ENCODE measurements at places on chromosomes 12 and 14.

DNA sequence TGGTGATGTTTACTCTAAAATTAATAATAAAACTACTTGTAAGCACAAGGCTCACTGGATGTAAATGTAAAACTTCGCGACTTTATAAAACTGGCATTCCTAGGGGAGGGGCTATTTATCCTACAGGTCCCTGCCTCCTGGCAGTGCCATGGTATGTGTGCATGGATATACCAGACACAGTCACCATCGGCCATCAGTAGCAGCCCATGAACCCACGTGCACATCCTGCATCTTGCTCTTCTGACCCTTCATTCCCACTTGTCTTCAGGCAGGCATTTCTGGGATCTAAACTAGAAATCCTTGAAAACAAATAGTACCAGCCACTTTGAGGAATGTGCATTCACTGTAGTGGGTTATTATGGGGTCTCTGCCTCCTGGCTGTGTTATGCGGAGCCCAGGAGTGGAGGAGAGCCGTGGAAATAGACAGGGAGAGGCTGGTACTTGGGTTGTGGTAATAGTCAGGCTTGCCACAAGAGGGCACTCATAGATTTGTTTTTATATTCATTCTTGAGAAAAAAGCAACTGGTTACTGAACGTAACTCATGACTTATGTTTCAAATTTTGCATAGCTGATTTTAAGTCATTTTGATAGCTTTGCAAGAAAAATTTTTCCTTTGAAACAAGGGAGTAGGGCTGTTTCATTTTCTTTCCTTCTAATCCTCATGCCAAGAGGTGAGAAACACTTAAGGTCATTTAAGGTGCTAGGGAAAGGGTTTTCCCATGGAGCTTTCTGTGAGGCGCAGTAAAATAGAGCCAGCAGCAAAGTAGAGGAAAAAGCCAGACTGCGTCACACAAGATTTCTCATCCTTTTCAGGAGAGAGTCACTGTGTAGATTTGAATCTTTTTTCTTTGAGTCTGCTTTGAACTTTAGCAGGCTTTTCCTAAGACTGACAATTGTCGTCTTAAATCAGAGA lies 17.4 kb upstream of the GALNT16 start:
- DNase-seq: peak; percentile 39

GRCh38 chr14:71555654-71556559 lies 376.3 kb upstream of the RGS6 start:
- DNase-seq: no peak

DNA sequence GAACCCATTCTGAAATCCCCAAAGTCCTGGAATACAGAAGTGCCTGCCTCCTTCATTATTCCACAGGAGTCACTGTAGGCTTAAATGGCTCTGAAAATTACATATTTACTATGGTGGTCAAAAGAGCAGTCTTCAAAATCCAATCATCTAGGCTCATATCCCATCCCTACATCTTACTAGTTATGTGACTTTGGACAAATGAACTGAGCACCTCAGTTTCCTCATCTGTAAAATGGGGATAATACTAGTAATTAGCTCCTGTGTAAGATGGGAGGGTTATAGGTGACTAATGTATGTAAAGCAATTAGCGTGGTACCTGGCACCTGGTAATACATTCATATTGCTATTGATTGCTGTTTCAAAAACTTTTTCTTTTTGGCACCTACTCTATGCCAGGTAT lies 243.6 kb downstream of the CHST11 start:
- DNase-seq: no peak

DNA sequence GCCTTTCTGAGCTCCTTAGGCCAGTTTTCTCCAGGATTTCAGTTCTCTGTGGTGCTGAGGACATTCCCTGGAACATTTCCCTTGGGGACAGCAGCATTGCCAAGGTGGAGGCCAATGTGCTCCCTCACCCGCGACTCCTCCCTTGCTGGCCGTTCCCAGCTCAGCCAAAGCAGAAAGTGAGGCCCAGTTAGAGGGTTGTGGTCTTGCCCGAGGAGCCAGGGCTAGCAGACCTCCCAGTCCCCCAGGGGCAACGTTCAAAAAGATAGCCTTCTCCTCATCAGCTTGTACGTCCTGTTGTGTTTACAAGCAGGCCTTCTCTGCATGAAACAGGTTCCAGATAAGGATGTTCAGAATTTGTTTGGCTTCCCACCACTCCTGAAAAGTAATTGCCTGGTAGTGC lies 78.4 kb downstream of the SSPN start:
- no peak for DNase-seq

DNA sequence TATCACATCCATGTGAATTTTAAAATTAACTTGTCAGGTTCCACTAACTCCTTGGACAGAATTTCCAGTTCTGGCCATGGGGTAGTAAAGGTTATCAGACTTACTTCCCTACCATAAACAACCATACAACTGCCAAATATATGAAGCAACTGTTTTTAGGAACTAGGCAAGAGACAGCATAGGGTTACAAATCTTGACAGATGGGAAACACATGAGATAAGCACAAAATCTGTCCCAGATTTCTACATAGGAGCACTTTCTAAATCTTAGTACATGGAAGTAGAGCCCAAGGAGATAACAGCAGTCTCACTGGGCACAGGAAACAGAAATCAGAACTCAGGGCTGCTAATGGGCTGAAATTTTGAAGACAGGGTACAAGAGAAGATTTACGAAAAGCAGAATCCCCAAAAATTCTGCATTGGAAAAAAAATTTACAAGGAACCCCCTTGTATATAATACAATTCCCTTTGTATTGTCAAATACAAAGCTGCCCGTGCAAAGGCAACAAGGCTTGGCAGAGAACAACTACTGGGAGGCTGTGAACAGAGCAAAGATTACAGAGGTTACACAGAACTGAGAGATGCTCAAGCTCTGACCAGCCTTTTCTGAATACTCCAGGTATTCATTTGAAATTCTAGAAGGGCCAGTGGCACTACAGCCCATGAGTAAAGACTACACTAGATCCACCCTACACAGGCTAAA lies 43.2 kb downstream of the GALNT4 start:
- DNase-seq: no peak

- no peak for DNase-seq
Observed at GRCh38 chr12:9392842-9393241, 184.6 kb upstream of the PZP start.

GRCh38 chr14:52266782-52267181 lies 716 bp upstream of the PTGDR start:
- no peak for DNase-seq

GRCh38 chr12:104480826-104481440 lies 24.2 kb downstream of the CHST11 start:
- DNase-seq: no peak

DNA sequence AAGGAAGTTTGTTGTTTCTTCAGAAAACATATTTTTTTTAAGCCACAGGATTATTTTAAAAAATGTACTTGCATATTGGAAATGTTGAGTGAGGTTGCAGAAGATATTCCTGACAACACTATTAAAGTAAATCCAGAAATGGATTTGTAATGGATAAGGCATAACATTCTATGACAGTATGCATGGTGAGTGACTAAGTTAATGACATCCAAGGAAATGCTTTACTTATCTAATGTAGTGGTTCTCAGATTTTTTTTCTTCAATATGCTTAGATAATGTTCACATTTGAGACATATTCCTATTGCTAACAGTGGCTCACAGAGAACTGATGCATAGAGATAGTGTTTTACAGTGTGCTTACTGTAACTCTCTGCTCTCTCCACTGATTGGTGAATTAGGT lies 49.4 kb downstream of the ZDHHC17 start:
- DNase-seq: no peak

DNA sequence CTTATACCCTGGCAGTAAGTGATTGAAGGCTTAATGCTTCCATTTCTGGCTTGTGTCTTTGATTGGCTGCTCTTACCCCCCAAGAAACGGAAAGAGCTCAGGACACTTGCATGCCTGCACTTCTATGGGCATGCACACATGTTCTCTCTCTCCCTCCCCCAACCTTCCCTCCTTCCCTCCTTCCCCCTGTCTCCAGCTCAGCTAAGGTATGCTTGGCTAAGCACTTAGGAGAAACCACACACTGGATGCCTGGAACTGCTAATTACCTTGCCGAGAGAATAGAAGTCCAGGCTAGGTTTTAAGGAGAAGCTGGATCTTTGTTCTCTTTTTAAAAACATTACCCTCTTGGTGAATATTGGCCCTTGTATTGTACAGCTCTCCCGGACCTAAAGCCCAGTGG lies 1072.8 kb upstream of the TMEM132C start:
- no peak for DNase-seq

- no peak for DNase-seq
Observed at GRCh38 chr14:55313480-55313879, 42.3 kb downstream of the FBXO34 start.

DNA sequence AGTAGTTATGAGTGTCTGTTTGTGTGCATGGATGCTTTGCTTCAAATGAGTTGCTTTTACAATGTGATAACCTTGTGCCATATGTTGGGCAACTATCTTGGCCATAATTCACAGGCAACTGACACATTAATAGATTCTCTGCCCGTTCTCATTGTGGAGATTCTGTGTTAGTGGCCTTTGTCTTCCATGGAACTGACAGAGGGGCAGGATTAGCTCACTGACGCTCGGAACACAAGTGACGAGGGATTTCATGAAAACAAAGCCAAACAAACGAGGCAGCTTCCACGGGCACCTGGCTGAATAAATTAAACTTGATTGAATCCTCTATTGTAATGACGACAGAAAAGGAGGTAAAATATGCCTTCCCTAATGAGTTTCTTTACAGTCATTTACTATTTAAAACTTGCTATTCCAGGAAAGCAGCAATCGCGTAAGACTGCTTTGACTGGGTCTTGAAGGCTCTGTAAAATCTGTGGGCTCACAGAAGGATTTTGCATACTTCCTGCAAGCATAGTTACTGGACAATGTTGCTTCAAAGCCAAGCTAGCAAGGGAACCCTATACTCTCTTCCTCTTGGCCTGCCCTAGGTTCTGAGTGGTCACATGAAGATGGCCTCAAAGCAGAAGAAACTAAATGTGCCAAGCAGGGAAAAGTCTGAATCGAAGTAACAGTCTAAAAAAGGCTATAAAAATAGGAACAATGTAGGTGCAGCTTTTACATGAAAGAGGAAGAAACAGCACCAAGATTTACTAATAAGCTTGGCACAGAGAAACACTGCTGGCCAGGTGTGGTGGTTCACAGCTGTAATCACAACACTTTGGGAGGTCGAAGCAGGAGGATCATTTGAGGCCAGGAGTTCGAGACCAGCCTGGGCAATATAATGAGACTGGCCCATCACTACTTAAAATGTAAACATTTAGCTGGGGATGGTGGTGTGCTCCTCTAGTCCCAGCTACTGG lies 28.1 kb upstream of the SINHCAF start:
- no peak for DNase-seq

DNA sequence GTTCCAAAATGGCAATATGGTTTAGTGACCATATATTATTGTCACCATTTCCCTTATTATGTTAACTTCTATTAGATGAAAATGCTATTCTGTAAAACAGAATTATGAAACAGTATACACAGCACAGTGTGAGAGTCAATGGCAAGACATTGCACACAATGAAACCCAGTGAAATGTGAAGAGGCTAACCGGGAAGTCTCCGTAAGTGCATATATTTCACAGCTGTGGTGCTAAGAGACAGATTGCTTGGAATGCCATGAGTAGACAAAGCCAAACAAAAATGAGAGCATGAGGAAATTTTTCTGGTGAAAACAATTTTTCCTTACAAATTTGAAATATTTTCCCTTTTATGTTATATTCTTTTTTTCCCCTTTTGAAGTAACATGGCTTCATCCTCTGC lies 49.4 kb downstream of the DYRK2 start:
- no peak for DNase-seq

GRCh38 chr12:89671469-89671868 lies 37.2 kb downstream of the ATP2B1 start:
- DNase-seq: no peak

DNA sequence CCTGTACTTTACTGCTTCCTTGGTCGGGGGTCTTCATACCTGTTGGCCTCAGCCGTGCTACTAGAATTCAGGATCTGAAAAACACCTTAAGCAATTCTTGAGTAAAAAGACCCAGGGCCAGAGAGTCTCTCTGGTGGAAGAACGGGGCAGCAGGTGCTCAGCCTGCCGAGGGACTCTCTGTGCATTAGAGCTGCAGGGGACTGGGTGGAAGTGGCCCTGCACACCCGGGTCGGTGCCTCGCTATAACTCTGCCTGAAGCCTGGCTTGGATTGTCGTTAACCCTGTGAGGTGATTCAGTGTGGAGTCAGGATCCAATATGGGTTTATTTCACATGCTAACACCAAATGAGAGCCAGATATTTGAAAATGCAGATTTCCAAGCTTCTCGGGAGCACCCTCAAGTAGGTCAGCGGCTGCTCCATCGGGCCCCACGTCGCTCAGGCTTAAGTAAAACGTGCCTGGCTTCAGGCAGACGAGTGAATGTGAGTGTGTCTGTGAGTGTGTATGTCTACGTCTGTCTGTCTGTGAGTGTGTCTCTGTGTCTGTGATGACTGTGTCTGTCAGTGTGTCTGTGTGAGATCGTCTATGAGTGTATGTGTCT lies 35.1 kb upstream of the C14orf180 start:
- DNase-seq: no peak

Data from AG04450 (cell line).